Keratinocyte (primary cell): ENCODE measurements at places on chromosomes 11 and 22.
A peak's percentile ranks its signal among the peaks of the same experiment; 100 is the strongest.

DNA sequence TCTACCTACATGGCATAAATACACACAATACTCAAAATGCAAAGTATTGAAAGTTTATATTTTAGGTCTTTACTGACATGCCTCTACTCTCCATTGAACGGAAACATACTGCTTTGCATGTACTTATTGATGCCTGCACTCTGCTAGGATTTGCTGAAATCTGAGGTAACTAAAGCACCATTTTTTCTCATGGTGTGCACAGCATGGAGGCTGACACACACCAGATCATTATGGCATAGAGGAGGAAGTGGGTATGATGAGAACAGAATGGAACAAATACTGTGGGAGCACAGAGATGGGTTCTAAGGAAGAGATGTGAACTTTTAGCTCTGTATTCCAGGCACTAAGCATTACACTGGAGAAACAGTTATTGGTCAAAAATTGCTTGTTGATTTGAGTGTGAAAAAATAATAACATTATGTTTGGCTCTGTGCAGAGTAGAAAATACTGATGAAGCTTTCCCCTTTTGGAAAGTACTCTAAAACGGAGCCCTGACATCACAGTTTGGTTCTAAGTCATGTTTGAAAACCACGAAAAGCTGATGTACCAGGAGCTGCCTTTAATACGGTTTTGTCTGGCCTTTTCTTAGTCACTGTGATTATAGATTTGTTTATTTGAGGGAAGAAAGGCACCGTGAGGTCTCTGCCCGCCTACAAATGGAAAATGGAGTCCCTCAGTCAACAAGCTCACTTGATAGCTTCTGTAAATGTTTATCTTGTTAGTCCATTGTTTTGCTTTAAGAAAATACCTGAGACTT, 5.6 kb downstream of the OR52R1 start:
- DNase-seq, result no peak

DNA sequence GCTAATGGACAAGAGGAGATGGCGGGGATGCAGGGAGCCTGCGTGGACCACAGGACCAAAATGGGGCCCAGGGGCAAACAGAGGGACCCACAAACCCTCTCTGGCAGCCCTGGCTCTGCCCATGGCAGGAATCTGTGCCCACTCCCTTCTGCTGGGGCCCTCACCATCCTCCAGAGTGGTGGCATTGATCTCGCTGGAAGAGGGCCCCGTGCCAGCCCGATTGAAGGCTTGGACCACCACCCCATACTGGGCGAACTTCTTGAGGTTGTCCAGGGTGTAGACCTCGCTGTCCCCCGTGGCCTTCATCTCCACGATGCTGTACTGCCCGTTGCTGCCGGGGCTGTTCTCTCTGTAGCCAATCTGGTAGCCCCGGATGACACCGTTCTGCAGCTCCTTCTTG, 137.1 kb downstream of the CEP164 start:
- DNase-seq, result no peak

DNA sequence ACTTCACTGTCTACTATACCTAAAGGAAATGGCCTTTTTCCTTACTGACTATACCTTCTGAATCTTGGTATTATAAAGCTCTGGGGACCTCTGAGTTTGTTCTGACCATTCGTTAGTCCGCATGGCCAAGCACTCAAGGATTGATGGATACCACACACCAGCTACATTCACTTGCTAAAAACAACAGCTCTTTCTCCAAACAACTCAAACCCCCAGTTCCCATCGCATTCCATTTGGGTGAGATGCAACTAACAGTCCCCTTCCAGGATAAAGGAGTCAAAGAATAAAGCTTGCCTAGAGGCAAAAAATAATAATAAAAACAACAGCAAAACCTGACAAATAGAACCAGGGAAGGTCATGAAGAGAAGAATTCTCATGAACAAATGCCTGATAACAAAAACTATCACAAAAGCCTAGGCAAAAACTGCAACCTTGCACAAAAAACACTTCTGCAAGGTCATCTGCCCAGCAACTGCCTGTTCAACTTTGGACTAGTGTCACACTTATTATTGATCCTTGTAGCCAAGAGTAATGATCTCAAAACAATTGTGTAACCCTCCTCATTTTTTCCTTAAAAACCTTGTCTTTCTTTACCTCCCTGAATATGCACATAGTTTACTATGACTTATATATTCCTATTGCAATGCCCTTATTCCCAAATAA, 139.0 kb upstream of the GUCY1A2 start:
- DNase-seq, result no peak

DNA sequence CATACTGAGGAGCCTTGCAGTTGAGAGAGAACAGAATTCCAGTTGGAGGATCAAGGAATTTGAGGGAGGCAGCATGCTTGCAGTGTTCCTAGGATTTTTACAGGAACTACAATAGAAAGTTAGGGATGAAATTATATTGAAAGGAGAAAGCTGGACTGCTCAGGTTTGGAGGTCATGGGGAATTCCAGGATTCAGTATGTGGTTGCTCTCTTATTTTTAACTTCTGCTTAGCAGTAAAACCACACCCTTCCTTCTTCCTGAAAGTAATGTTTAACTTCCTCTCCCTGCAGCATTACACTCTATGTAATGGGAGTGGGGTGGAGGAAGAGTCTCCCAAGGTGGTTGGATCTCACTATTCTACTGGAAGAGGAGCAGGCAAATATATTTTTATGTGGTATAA, 31.3 kb downstream of the CTNND1 start:
- no peak for DNase-seq

- DNase-seq, result no peak
Observed at GRCh38 chr11:34013898-34014571, 37.5 kb upstream of the CAPRIN1 start.

- no peak for DNase-seq
Observed at GRCh38 chr11:10631761-10632160, 61.8 kb downstream of the IRAG1 start.

- DNase-seq, result no peak
Observed at GRCh38 chr11:16993495-16993894, 20.7 kb downstream of the PLEKHA7 start.

DNA sequence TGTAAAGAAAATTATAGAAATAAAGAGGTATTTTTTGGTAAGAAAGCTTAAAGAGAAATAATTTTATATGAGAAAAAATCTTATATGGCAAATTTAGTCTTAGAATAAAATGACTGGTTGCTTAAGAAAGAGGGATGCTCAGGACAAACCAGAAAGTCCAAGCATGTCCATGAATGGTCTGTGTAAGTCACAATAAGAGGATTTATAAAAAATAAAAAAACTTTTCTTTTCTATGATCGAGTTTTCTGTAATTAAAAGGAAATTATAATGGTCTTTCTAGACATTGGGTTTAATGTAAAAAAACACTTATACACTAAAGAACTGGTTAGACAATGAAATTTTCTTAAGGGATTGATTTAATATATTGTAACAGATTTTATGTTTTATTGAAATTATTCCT, 819.6 kb downstream of the TBC1D22A start:
- no peak for DNase-seq

- DNase-seq, result no peak
Observed at GRCh38 chr22:48253573-48253972, 1491.1 kb downstream of the TBC1D22A start.

- no peak for DNase-seq
Observed at GRCh38 chr11:62677714-62678113, 1.2 kb downstream of the UBXN1 start.

DNA sequence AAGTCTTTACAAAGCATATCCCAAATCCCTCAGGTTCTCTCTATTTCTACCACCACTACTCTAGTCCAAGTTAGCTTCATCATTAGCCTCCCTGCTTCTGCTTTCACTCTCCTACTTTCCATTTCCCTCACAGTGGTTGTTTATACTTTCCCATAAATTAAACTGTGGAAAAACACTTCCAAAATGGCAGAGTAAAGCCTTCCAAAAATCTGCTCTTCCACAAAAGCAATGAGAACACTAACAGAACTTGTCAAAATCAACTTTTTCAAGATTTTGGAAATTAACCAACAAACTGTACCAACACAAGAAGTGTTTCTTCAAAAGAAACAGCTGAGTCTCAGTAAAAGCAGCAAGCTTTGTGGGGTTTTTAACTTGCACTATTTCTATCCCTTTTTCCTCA, 71.8 kb downstream of the TTC28 start:
- no peak for DNase-seq

DNA sequence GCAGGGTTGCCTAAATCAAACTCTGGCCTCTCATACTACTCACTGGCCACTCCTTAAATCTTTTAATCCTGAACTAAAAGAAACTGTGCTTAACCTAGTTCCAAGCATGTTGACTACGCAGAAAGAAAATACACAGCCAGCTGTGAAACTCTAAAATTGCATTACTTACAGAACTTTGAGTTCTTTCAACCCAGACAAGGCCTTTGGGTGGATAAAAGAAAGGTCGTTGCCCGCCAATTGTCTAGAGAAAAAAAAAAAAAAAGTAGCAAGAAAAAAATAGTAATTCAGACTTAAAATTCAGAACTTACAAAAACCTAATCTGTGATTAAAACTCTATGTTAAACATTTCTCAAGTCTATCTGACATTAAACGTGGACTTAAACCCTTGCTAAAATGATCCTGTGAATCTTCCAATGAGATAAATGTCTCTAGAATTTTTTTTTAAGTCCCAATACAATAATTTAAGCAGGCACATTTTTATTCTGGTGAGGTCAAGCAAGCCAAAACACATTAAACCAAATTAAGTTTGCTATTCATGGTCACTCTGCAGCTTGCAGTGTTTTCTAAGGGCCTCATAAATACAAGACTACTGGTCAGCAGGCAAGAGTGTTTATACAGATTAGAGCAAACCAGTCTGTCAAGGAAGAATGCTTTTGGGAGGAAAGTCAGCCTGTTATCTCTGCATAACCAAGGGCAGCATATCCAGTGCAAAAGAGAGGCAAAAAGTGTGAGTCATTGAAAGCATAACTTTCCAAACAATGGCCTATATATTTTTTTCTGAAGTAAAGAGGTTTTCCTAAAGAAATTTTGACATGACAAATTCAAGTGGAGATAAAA, 29.5 kb upstream of the CCDC34 start:
- no peak for DNase-seq

- DNase-seq, result no peak
Observed at GRCh38 chr11:952406-953385, 27.0 kb downstream of the AP2A2 start.

DNA sequence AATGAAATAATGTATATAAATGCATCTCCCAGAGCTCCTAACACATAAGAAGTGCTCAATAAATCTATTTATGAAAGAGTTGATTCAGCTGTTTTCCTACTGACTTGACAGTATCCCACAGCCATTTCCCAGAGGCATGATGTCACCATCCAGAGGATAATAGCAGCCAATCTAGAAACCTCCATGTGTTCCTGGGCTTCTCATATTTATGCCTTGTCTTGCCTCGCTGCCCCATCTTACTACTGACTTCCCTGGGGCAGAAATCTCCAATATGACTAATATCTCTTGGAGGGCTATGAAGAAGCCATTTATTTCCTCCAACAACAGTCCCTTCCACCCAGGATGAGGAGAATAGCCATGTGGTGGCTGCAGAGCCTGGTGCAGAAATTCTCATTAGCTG, 115.4 kb upstream of the NAV2 start:
- DNase-seq, result no peak

GRCh38 chr11:62068730-62069129, 55.1 kb upstream of the INCENP start:
- no peak for DNase-seq

DNA sequence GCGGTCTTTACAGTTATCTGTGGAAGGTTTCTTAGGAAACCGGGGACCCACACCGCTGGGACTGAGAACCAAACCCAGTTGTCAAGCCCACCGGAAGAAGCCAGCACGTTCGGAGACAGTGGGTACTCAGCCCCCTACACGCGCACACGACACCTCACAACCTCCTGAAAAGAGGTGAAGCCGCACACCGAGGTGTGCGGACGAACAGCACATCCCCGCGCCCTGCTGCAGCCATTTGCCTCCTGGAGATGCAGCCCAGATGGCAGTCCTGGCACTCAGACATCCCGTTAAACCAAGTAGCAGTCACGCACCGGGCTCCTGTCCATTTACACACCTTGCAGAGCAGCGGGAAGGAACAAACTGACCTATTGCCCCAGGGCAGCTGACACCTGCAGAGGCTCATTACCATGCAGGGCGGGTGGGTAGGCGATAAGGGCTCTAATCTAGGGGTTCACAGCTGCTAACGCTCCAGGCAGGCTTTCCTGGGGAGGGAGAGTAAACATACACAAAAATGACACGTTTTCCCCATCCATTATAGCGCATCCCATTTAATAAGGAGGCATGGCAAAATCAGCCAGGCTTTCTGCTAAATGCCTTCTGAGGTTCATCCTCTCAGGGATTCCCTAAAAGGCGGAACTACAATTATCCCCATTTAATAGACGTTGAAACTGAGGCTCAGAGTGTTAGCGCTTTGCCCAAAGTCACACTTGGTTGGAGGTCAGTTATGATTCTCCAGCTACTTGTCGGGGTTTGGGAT, 864 bp upstream of the EHBP1L1 start:
- DNase-seq, result no peak

DNA sequence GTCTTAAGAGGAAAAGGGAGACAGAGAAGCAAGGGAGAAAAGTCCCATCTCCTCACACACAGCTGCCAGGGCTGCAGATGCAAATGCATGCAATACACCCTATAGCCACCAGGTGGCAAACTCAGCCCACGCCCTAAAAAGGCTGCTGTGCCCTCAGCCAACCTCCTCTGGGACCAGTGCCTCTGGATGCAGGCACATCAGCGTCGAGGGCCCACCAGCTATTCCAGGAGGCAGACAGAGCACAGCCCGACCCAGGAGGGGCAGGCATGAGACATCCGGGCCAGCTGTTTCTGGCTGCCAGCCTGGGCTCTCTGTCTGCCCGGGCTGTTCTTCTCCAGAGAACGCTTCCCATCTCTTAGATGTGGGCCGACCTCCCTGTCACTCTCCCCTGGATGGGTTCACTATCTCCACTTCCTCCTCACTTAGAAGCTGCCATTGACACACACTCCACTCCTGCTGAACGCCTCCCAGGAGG, 39.7 kb downstream of the TPBGL start:
- DNase-seq, result peak; percentile 15

- DNase-seq, result no peak
Observed at GRCh38 chr22:37068859-37069258, 17.3 kb downstream of the KCTD17 start.

- DNase-seq, result no peak
Observed at GRCh38 chr11:12818333-12819015, 144.3 kb downstream of the TEAD1 start.

DNA sequence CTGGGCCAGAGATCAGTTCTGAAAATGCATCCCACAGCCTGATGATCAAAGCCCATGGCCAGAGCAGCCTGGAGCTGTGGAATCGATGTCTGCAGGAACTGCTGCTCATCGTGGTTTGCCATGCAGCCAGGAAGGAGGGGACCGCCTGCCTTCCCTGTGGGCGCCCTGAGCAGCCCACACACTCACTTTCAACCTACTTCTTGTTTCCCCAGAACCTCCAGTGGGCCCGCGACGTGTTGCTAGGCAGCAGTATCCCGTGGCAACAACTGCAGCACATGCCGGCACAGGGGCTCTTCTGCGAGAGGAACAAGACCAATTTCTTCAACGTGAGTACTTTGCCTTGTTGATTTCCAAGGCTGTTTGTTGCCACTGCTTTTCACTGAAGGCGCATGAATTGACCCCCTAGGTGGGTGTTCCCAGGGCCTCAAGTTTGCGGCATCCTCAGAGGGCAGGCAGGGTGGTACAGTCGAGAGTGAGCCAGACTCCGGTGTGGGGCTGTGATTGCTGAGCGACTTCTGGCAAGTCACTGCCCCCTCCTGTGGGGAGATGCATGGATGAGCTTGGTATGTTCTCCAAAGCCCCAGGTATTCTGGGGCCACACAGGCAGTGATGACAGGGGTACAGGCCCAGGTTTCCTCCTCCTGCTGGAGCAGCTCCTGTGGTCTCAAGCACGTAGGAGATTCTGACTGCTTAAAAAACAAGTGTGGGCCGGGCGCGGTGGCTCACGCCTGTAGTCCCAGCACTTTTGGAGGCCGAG, 47.0 kb upstream of the SUSD2 start:
- DNase-seq, result no peak

- DNase-seq, result peak; percentile 84
Observed at GRCh38 chr11:75142714-75143419, 8.0 kb upstream of the SLCO2B1 start.
